ENCODE measurements at places on chromosomes 7 and 10.

DNA sequence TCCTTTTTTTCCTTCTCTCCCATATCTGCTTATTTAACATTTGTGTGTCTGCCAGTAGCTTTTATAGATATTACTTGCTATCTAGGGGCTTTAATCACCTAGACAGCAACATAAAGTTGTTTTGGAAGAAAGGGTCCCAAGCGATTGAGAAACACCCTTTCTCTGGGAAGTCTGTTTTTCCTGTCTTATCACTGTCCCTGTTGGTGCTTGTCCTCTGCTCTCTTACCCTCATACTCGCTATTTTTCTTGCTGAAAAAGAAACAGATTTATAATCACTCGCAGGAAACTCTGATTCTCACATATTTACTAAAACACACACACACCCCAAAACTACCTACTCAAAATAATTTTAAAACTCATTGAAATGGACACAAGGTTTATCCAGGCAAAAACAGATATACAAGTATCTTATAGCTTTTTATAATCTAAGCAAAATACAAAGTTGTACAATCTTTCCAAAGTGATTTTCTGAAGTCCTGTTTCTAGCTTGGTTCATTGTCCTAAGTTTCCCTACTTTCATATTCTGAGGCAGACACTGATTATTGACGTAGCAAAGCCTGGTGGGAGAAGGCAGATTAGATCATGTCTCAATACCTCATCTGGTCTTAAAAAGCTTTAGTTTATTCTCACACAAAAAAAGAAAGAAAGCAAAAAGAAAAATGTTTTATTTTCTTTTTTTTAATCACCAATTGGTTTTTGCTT lies 157.3 kb downstream of the CACNA2D1 start:
- DNase-seq, result no peak

- no peak for DNase-seq
Measured at GRCh38 chr7:114160925-114161324, 242.1 kb upstream of the PPP1R3A start.

GRCh38 chr7:96303105-96303685 lies 18.7 kb downstream of the SLC25A13 start:
- DNase-seq, result no peak

GRCh38 chr7:17963281-17963680 lies 23.0 kb upstream of the SNX13 start:
- DNase-seq, result no peak

GRCh38 chr7:13386741-13387140 lies 602.7 kb downstream of the ETV1 start:
- DNase-seq, result no peak

DNA sequence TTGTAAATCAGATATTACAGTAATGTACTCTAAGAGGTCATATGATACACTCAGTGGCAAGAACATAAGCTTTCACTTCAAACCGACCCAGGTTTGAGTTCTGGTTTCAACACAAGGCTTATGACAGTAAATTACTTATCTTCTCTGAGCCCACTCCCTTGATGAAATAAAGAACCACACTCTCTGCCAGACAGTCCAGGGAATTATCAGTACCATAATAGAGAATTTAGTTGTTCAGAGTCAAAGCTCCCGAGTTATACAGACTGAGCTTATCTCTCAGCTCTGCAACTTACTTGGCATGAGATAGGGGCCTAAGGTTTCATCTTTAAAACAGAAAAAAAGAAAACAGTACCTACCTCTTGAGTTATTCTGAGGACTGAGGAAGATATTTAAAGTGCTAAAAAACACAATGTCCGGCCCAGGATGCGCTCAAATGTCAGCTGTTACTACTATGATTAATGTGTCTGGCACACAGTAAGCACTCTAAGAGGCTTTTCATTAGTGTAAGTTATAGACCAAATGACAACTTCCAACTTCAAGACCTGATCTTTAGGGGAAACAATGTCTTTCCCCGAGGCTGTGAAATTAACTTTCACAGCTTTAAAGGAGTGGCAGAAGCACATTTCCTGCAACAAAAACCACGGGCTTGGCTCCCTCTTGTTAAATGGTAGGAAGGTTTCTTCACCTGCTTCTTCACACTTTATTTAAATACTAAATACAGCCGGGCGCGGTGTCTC lies 38.1 kb downstream of the UBE2H start:
- peak; percentile 30 for DNase-seq

GRCh38 chr7:155645662-155646061 lies 1.2 kb downstream of the RBM33 start:
- no peak for DNase-seq

DNA sequence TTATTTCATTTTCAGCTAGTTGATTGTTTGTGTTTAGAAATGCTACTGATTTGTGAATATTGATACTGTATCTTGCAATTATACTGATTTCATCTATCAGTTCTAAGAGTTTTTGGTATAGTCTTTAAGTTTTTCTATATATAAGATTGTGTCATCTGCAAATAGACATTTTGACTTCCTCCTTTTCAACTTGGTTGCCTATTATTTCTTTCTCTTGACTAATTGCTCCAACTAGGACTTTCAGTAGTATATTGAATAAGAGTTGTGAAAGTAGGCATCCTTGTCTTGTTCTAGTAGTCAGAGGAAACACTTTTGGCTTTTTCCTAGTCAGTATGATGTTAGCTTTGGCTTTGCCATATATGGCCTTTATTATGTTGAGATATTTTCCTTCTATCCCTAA lies 20.4 kb downstream of the PHTF2 start:
- DNase-seq, result no peak

DNA sequence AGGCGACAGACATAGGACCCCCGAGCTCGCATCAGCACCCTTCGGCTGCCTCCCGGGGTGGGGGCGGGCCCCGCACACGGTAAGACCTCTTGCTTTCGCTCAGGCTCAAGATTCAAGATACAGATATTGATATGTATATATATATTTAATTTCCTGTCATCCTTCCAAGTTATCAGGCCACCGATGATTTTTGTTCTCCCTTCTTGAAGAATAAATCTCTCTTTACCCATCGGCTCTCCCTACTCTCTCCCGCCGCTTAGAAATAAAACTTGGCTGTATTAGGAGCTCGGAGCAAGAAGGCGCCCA lies 603 bp downstream of the ADRA2A start:
- DNase-seq, result no peak

DNA sequence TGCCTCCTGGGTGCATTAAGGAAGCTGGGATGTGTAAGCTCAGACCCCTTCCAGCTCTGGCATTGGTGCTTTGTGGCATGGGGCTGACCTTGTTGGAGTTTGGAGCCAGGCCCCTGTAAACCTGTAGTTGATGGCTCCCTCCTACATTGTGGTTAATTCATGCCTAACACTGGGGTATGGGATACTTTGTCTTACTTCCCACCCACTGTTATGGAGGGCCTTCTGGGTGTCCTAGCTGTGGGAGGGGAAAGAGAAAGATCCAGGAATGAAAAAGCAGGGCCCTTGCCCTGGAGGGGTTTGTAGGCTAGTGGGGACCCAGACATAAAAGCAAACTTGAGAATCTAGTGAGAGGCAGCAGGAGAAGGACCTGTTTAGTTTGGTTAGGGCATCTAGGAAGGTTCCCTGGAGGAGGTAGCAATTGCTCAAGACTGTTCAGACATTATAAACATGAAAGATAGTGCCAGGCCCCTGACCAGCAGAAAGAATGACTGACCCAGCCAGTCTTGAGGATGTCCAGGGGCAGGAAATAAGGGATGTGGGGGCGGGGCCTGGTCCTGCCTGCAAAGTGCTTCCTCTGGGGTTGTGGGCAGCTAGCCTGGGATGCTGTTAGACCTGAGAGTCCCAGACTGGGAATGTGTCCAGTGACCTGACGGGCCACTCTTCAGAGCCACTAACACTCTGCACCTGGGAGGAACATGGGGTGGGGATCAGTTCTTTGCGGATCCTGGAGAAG lies 6.6 kb downstream of the ADAMTS14 start:
- DNase-seq, result no peak

DNA sequence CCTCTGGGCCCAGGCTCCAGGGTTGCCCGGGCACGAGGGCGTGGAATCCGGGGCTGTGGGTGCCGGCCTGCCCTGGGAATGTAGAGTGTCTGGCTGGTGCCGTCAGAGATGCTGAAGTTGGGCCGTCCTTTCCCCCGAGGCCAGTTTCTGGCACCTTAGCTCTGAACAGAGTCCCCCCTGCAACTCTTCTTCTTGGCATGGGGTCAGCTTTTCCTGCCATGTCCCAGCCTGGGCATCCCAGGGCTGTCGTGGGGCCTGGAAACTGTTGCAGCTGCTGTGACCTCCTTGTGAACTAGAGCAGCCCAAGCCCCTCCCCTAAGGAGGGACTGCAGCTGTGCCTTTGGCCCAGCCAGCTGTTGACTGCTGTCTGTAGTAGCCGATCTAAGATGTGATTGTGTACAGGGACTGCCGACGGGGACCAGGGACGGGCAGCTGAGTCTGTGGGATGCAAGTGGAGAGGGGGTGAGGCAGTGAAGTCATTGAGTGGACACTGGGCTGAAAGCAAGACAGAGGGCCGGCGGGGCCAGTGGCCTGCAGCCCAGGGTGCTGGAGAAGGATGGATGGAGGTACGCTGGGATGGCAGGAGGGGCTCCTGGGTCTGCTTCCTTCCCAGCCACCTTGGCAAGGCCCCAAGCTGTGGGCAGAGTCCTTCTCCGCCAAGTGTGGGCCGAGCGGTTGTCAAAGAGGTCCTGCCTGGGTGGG lies 35.8 kb downstream of the GBX1 start:
- DNase-seq, result no peak

- no peak for DNase-seq
Measured at GRCh38 chr10:60663850-60664249, 114.4 kb upstream of the CDK1 start.

- DNase-seq, result no peak
Measured at GRCh38 chr7:131015657-131015958, 281.6 kb upstream of the KLF14 start.

GRCh38 chr10:71367271-71367670 lies 29.4 kb upstream of the CDH23 start:
- DNase-seq, result no peak

GRCh38 chr10:96305019-96305418 lies 785 bp downstream of the DNTT start:
- DNase-seq, result no peak

DNA sequence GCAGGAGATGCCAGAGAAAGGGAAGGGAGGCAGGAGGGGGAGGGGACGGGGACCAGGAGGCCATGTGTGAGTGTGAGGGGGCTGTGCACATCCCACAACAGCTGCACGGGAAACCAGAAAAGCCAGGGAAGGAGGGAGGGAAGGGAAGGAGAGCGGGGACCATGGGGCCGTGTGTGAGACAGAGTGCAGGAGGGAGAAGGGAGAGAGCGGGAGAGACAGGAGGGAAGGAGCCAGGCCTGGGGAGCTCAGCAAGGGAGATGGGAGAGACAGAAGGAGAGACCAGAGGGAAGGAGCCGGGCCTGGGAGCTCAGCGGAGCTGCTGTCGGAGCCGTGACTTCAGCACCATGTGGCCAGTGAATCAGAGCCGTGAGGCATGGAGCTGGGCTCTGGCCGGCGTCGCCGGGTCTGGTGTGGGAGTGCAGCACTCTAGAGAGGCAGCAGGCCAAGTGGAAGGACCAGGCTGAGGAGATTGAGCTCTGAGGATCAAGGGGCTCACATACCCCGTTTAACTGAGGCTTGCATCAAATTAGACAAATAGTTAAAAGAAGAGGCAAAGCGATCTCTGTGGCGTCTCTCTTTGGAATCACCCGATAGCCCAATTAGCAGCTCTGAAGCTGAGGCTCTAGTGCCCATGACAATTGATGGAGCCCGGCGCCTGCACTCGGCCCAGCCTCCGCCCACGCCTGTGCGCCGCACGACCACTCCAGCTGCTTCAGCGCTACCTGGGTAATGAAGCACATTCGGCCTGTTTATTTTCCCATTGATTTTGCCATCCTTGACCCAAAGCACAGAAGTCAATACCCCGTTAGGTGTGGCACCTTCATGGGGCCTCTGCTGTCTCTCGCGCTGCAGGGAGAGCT lies 150.4 kb downstream of the MAD1L1 start:
- DNase-seq, result no peak

GRCh38 chr10:48490946-48491345 lies 113.9 kb downstream of the ARHGAP22 start:
- DNase-seq, result no peak

- no peak for DNase-seq
Measured at GRCh38 chr10:56470701-56471100, 109.6 kb upstream of the ZWINT start.

- no peak for DNase-seq
Measured at GRCh38 chr7:115153176-115153575, 231.3 kb downstream of the MDFIC start.

DNA sequence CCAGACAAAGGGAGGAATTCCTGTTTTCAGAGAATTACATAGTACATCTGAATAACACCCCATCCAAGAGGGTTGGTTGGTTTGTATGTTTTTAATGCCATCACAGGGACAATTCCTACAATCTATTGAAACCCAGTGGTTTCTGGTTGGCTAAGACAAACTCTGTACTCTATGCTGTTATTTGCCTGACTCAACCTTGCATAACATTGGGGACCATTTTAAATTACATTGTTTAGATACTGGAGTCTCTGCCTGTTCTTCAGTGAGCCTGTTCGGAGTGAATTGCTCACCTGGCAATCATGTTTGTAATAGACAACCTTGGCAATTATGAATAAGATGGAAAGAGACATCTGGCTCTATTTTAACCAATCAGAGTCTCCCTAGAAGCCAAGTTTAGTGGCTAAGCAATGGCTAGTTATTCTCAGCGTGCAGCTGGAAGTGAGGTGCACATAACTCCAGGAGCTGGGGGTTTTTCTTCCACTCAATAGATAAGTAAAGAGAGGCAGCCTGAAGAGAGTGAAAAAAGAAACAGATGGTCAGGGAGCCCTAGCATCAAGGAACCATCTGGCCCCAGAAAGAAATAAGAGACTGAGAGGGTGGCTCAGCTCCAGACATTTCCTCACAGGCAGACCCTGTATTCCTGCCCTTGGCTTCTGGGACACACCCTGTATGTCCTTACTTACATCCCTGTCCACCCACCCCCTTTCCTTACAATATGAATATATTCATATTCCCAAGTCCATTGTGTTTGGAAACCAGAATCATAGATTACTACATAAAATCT lies 21.2 kb upstream of the SLC35G1 start:
- DNase-seq, result no peak

- DNase-seq, result no peak
Measured at GRCh38 chr7:13551503-13551902, 438.0 kb downstream of the ETV1 start.

DNA sequence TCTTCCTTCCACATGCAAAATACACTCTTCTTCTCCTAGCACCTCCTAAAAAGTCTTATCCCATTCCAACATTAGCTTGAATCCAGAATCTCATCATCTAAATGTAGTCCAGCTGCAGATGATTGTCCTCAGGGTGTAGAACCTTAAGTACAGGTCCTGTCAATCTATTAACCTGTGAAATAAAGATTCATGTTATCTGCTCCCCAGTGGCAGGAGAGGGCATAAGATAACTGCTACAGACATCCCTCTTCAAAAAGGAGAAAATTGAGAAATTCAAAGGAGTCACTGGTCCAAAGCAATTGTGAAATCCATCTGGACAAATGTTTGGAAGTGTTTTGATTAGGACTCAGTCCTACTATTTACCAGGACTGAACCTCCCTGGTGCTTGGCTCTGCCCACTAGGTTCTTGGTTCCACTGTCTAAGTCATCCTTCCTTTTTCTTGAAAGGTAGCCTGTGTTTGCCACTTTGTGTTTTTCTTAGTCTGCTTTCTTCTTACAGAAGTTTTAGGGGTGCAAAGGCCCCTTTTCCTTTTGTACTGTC lies 96.2 kb downstream of the ADD3 start:
- no peak for DNase-seq

All from CD4-positive, alpha-beta T cell treated with Interleukin-12 subunit alpha and Interleukin-12 subunit beta, for 1 hour (primary cell).